GM18507 (cell line): ENCODE measurements at places on chromosomes 16 and 17.

DNA sequence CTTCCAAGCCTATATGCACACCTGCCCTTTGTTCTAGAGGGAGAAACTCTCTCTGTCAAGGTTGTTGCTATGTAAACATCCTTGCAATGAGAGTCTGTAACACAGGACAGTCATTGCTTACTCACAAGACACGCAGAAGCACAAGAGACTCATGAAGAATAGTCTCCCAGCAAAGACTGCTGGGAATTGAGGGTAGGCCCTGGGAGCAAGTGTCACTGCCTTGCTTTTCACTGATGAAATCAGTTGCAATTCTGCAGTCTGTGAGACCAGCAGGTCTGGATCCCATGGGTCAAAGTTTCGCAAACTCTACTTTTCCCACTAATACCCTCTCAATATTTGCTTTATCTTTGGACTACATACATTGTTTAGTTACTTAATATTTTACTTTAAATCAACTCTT is 177.4 kb downstream of the FTO start:
- no peak for DNase-seq

DNA sequence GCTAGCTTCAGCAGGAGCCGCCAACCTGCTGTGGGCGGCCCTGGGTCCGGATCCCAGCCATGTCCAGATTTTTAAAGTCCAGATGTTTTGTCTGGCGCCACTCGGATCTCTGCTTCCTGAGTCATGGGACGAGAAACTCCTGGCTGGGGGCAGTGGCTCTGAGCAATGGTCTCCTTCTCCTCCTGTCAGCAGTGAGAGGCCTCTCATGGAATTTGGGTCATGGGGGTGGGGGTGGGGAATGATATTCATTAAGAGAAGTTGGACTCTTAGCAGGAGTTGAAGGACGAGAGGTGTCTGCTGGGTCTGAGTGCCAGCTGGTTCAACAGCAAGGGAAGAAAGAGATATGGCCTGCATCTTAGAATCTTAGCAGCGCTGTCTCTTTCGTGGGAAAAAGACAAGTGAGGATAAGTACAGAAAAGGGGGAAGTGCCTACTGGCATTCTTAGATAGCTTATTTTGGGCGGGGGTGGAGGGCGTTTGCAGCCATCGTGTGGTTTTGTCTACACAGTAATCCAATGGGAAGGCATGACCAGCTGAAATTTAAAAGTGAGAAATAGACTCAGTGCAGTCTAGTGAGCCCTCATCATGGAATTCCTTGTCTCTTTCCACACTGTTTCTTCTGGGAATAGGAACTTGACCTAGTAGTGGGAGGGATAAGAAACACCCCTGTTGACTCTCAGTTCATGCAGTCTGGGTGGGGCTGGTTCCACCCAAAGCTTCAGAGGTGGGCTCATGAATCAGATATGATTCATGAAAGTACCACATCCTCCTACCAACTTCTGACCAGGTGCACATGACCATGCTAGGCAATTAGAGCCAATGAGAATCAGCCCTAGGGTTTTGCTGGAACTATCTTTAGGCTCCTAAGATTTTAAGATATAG is 80.5 kb downstream of the MYH13 start:
- peak; percentile 37 for DNase-seq

DNA sequence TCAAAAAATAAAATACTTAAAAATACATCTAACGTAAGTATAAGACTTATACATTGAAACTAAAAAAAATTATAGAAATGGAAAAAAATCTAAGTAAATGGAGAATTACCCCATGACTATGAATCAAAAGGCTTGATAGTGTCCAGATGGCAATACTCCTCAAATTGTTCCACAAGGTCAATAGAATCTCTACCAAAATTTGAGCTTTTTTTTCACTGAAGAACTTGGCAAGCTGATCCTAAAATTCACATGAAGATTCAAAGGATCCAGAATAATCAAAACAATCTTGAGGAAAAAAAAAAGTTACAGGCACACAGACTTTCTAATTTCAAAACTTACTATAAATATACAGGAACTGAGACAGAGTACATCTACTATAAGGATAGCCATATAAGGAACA is 448.4 kb upstream of the CDH11 start:
- DNase-seq, result no peak

GRCh38 chr17:47810200-47810821 is 11.3 kb downstream of the OSBPL7 start:
- DNase-seq, result no peak

GRCh38 chr17:58322581-58323185 is 5.9 kb downstream of the TSPOAP1 start:
- no peak for DNase-seq

DNA sequence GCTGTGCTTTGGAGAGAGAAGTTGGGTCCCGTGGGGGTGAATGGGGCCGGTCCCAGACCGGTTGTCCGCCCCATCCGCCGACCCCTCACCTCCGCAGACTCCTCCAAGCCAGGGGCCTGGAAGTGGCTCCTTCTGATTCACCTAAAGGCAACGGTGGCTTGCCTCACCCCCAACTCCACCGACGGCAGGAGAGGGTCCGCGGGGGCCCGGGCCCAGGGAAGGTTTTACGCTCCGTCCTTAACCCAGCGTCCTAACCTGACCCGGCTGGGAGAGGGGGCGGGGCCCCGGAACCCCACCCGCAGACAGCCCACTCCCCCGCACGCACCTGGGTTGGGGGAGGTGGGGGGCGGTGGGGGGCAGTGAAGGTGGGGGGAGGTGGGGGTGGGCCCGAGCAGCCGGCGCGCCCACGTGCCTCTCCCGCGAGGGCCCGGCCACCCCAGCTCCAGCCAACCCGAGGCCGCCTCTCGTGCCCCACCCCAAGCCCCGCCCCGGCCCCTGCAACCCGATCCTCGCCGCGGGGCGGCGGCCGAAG is 12.7 kb upstream of the CD300A start:
- peak; percentile 89 for DNase-seq

- DNase-seq, result no peak
Observed at GRCh38 chr16:57859331-57859730, 57.0 kb upstream of the KIFC3 start.

DNA sequence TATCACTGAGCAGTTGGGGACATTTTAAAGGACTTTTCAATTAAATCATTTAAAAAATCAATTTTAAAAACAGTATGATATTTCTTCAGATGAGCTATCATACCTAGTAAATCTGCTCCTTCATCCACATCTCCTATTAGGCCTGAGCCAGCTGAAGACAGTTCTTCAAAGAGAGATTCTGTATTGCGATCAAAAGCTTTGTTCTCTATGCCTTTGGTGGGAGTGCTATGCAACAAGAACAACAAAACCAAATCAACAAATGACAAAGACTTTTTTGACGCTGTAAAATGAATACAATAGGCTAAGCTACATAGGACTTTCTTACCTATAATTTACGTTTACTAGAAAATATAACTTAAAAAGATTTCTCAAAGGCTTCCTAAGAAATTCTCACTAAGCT is 106.5 kb downstream of the SPAG9 start:
- DNase-seq, result no peak

- DNase-seq, result no peak
Observed at GRCh38 chr16:30113031-30113710, at the start of gene GDPD3. TSS of gene GDPD3 (minus strand) at chr16:30113537. CDS start at chr16:30113478, 59 bp downstream.

DNA sequence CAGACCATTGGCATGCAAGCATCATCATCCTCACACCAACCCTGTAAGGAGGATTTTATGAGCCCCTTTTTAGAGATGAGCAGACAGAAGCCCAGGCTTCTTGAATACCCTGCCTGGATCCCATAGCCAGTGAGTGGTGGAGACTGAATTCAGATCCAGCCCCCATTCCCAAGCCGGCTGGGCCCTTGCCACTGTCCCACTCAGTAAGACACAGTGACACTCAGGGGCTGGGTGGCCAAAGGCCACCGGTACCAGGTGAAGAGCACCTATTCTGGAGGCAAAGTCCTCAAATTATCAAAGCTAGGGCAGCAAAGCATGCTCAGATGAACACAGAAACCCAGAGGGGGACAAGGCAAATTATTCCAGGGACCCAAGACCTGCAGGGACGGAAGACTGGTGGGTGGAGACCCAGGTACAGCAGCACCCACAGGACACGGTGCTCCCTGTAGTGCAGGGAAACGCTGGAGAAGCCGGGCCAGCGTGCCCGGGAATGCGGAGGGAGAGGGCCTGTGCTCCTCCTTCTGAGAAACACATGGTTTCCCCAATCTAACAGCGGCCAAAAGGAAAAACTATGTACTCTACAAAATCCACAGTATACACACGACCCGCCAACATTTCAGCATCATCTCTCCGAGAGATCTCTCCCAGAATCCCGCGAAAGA is 33.2 kb upstream of the CRHR1 start:
- DNase-seq, result no peak

DNA sequence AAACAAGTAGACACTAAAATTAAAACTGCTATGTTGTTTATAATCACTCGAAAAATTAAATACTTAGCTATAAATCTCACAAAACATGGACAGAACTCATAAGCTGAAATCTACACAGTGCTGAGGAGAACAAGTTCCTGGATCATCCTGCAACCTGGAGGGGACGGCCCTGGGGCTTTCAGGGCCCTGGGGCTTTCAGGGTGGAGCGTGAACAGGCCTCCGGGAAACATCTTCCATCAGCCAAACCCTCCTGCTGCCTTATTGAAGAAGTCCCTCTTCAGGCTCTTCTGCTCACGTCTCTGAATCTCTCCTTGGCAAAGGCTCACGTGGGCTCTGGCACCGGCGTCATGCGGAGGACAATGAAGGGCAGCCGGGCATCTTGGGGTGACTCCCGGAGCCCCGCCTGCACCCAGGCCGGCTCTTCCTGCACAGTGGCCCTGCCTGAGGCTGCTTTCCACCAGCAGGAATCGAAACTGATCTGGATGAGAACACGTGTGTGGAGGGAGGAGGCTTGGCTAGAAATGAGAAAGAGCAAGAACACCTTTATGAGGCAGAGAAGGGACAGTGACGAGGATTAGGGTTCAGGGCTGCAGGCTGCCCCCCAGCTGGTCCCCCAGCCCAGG is 127.3 kb downstream of the CDRT15L2 start:
- no peak for DNase-seq

DNA sequence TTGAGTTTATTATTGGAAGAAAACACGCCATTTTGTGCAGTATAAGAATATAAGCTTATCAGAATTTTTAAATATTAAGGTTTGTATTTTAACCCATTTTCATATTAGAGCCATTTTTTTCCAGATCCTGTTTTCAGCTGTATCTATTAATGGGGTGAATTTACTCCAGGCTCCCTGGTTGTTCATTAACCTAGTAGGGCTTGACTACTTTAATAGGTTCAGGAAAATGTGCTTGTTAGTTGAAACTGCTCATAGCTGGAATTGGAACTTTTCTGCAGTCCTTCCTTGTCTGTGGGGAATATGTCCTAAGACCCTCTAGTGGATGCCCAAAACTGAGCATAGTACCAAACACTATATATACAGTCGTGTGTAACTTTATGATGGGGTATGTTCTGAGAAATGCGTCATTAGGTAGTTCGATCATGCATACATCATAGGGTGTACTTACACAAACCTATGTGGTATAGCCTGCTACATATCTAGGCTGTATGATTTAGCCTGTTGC is 28.0 kb downstream of the NFAT5 start:
- no peak for DNase-seq

DNA sequence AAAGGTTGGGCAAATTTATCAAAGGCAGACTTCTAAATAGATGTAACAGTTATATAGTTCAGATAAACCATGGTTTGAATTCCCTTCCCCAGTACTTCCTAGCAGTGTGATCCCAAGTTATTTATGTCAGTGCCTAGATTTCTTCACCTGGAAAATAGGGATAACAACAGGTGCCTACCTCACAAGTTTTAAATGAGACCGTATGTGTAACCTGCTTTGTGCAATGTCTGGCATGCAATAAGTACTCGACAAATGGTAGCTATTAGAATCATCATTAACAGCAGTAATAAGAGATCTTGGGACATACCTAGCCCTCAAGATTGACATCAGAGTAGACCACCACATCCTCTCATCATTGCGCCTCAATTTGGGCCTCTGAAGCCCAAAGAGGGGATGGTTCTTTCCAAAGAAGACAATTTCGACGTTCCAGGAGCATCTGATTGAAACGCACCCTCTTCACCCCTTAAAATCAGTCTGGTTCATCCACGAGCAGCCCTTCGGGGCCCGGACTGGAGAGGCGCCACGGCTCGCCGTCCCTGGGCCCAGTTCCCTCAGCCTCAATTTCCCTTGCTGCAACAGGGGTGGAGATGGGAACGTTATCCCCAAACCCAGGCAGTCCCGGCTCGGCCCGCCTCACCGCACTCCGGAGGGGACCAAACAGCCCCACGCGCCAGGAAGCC is 541 bp downstream of the ACACA start:
- DNase-seq, result no peak

GRCh38 chr17:54919425-54919824 is 18.8 kb downstream of the TOM1L1 start:
- no peak for DNase-seq

DNA sequence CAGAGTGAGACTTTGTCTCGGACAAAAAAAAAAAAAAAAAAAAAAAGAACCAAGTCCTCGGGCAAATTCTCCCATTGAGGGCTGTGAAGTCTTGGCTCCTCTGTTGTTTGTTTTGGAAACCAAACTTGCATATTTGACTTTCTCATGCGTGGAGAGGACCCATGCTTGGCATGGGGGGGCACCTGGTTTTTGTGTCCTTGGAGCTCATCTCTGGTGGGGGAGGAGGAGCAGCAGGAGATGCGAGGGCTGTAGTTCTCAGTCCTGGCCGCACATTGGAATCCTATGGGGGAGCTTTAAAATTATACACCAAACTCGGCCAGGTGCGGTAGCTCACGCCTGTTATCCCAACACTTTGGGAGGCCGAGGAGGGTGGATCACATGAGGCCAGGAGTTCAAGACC is 74.5 kb downstream of the ABCC6 start:
- no peak for DNase-seq

GRCh38 chr17:64784353-64785010 is 122.4 kb upstream of the SMURF2 start:
- no peak for DNase-seq

- no peak for DNase-seq
Observed at GRCh38 chr17:75065562-75066151, 18.6 kb downstream of the KCTD2 start.

GRCh38 chr17:17792551-17793377 is 44.0 kb downstream of the SREBF1 start:
- no peak for DNase-seq

DNA sequence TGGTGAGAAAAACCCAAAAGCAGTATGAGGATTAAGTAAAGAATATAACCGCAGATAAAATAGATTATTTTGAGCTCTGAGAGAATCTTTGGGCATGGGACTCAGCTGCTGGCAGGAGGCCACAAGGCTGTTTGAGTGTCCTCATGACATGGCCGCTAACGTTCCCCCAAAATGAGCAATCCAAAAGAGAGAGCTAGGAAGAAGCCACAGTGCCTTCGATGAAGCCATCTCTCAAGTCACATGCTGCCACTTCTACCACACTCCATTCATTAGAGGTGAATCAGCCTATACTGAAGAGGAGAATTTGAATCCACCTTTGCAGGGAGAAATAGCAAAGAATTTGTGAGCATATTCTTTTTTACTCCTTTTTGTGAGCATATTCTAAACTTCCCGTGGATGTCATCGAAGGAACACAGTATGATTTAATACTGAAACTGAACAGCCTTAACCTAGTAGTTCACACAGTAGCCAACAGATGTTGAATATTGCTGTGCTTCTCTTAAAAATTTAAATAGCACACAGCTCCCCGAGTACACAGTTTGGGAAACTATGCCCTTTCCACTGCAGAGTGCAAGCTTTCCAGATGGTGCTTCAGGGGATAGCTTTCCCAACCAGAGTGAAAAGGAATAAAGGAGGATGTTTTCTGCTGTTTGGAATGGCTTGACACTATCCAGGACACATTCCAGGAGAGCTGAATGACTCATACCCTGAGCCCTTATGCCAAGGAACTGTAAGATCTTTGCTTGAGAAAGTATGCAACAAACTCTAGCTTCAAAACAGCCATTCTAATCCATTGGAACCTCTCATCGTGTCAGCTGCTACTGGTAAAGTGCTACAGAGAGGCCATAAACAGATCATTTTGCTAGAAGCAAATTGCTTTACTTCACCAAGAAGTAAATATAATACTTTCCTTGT is 33.9 kb downstream of the ANKFY1 start:
- no peak for DNase-seq
